ENCODE measurements at places on chromosomes 12 and 14.

- H3K27ac ChIP-seq = peak overlapping the region; percentile 86
- peaks cover 25% of the 10 kb centered on the region for H3K4me1 ChIP-seq
- DNase-seq = peak; percentile 84
- peak overlapping the region; percentile 73 for H3K4me3 ChIP-seq
- peaks cover 4% of the 10 kb centered on the region for H3K36me3 ChIP-seq
Observed at GRCh38 chr12:93571365-93571924, 1.0 kb upstream of the SOCS2 start.

DNA sequence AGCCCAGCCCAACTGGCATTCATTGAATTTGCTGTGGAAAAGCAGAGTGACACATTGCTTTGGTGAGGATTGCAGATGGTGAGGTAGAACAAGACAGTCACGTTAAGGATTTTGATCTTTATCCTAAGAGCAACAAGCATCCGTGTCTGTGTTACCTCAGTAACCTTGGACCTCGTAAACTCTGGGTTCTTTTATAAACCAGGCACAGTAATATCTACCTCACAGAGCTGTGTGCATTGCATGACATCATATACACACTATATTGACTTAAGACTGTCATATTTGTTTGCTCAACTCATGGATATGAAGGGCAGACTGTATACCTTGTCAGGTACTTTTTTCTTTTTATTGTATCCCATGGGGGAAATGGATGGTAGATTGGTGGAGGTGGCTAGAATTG lies 156.2 kb downstream of the ETV6 start:
- no peak for DNase-seq
- no peaks in the 10 kb centered on the region for H3K27me3 ChIP-seq
- H3K4me3 ChIP-seq = no peak overlapping the region
- H3K27ac ChIP-seq = peak overlapping the region; percentile 15
- H3K36me3 ChIP-seq = no peaks in the 10 kb centered on the region
- H3K4me1 ChIP-seq = no peaks in the 10 kb centered on the region

GRCh38 chr12:92675092-92675865 lies 27.5 kb upstream of the PLEKHG7 start:
- no peak overlapping the region for H3K27ac ChIP-seq
- no peaks in the 10 kb centered on the region for H3K27me3 ChIP-seq
- H3K36me3 ChIP-seq = no peaks in the 10 kb centered on the region
- no peaks in the 10 kb centered on the region for H3K4me1 ChIP-seq

DNA sequence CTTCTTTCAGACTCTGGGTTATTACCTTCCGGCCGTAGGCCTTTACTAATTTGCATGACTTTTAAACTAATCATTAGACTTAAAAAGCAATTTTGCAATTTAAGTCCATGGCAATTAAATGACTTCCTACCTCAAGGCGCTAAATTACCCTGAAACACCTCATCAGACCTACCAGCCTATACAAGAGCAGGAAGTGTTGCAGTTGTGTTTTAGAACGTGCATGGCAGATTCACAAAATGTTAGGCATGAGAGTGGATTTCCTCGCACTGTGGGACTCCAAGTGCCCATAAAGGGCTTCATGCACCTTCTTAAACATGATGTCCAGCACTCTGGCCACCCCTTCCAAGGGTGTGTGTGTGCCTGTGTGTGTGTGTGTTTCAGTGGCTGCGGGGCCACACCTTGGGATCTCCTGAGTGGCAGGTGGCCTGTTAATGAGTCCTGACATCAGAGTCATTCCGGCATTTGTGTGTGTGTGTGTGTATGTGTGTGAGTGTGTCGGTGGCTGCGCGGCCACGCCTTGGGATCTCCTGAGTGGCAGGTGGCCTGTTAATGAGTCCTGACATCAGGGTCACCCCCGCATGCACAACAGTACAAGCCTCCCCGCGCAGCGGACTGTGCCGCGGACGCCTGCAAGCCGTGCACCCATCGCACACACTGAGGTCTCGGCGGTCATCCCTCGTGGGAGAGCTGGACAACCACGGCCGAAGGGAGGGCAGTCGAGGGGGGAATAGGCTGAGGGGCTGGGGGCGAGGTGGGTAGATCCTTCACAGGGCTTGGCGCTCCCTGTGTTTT lies 900 bp downstream of the C2CD5 start:
- DNase-seq = no peak
- H3K4me3 ChIP-seq = peak overlapping the region; percentile 91
- H3K27me3 ChIP-seq = no peaks in the 10 kb centered on the region
- H3K27ac ChIP-seq = peak overlapping the region; percentile 89
- no peaks in the 10 kb centered on the region for H3K36me3 ChIP-seq

DNA sequence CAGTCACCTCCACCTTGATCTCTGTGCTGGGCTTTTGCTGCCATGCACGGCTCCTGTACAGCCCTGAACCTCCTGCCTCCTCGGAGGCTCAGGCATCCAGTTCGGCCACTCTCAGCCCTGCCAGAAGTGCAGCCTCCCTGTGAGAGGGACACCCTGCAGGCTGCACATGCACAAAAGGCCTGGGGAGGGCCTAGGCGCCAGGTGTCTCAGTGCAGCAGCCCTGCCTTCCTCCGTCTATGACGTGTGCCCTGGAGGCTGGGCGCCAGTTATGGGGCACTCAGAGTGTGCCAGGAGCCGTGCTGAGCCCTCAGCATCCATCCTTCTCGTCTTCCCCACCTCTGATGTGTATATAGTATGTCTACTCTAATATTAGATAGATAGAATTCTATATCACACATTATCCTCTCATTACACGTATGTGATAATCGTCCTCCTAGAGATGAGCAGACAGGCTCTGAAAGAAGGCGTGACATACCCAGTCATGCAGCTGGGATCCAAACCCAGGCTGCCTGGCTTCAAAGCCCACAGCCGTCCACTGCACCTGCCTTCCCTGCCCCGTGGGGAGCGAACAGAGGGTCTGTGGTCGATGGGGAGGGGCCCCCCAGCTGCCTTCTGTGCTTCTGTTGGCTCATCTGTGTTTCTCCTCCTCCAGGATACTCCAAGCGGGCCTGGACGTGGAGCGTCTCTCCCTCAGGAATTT lies 101.1 kb downstream of the B4GALNT3 start:
- H3K36me3 ChIP-seq = peaks cover 45% of the 10 kb centered on the region
- no peak for DNase-seq
- H3K4me1 ChIP-seq = no peaks in the 10 kb centered on the region
- no peaks in the 10 kb centered on the region for H3K27me3 ChIP-seq
- H3K27ac ChIP-seq = no peak overlapping the region

All from tibial artery (tissue), 4 donors.